ENCODE measurements at places on chromosomes 4 and X. TPM values are rescaled to one million over a fixed set of nuclear protein-coding genes. Genes with fewer than 3 reads are reported as not detected.

DNA sequence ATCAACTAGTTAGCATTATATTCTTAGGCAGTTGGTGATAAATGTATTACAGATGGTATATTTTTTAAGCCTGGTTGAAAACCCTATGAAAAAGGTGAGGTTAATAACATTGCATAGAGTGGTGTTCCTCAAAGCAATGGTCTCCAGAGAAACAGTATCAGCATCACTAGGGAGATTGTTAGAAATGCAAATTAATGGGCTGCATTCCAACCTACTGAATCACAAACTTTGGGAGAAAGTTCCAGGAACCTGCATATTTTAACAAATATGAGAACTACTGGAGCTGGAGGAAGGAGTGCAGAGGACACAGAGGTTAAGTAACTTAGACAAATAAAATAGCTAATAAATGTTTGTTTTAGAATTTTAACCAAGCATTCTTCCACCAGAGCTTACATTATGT, 166.9 kb upstream of the PCDH10 start:
- H3K4me3 ChIP-seq = no peak overlapping the region
- no peaks in the 10 kb centered on the region for H3K4me1 ChIP-seq
- DNase-seq = no peak
- no peaks in the 10 kb centered on the region for H3K36me3 ChIP-seq

DNA sequence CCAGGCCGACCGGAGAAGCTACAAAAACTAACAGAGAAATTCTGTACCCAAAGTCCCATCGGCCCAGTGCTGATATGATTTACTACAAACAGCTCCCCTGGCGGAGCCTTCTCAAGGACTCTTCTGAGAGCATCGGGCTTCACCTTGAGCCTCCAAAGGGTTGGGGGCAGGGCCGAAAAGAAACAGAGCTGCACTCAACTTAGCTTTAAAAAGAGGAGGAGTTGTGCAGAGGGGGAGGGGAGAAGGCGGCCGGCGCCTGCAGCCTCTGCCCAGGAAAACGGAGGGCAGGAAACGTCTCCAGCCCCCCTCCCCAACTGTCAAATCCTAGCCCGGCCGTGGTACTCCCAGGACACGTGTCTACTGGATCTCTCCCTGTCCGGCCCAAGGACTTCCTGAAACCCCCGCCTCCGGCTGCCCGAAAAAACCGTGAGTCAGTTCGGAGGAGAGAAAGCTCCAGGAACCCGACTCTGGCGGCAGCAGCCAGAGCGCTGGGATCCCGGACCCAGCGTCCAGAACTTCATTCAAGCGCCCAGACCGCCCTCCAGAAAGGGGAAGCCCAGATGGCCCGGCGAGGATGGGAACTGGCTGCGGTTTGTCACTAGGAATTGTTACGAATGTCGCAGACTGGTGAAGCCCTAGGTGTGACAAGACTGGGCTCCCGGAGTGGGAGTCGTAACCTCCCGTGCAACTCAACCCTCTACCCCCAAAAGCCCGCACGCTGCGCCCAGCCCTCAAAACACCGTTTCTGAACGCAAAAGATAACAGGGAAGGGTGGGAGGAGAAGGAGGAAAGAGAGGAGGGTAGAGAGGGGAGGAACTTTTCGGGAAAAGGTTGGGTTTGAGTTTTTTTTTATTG, 973 bp downstream of the ADAMTS3 start:
- H3K27me3 ChIP-seq = no peaks in the 10 kb centered on the region
- no peaks in the 10 kb centered on the region for H3K36me3 ChIP-seq
- H3K4me3 ChIP-seq = peak overlapping the region; percentile 87
- peak; percentile 57 for DNase-seq
- H3K27ac ChIP-seq = peak overlapping the region; percentile 65

DNA sequence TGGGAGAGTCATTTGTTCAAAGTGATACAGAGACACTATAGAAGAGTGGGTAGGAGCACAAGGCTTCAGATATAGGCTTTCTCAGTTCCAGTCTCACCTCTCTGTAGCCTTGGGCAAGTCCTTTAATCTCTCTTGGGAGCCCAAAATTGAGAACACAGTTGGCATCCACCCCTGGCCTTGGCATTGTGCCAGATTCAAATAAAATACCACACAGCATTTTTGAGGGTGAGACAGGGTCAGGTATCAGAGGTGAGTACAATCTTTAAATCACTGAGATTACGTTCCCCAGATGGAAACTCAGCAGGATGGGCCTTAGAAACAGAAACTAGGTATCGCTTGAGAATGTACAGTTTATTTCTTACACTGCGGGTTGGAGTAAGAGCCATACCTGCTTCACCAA, 25.2 kb upstream of the SMIM10L2A start:
- H3K4me3 ChIP-seq = no peak overlapping the region
- DNase-seq = no peak
- no peaks in the 10 kb centered on the region for H3K27me3 ChIP-seq
- H3K27ac ChIP-seq = no peak overlapping the region
- no peaks in the 10 kb centered on the region for H3K36me3 ChIP-seq
- H3K4me1 ChIP-seq = no peaks in the 10 kb centered on the region

- H3K4me1 ChIP-seq = peaks cover 23% of the 10 kb centered on the region
- H3K36me3 ChIP-seq = peaks cover 42% of the 10 kb centered on the region
- H3K27me3 ChIP-seq = no peaks in the 10 kb centered on the region
- DNase-seq = no peak
- no peak overlapping the region for H3K27ac ChIP-seq
Observed at GRCh38 chr4:7753931-7754465, 185.7 kb downstream of the AFAP1 start.

Gene GLUD2
- total RNA-seq = 5.6 TPM

Gene LUZP4
- not detected for total RNA-seq

Gene HHIP
- total RNA-seq = 11.5 TPM

Gene ZNF185
- 8.9 TPM for total RNA-seq
